Urinary bladder (tissue), 4 donors: ENCODE measurements at places on chromosomes 1 and 21. TPM values are rescaled to one million over a fixed set of nuclear protein-coding genes. Genes with fewer than 3 reads are reported as not detected.

Gene PTCH2
- total RNA-seq, result 4.4 TPM

Gene UBASH3A
- total RNA-seq, result 0.32 TPM

Gene TSPEAR
- total RNA-seq, result 0.21 TPM

DNA sequence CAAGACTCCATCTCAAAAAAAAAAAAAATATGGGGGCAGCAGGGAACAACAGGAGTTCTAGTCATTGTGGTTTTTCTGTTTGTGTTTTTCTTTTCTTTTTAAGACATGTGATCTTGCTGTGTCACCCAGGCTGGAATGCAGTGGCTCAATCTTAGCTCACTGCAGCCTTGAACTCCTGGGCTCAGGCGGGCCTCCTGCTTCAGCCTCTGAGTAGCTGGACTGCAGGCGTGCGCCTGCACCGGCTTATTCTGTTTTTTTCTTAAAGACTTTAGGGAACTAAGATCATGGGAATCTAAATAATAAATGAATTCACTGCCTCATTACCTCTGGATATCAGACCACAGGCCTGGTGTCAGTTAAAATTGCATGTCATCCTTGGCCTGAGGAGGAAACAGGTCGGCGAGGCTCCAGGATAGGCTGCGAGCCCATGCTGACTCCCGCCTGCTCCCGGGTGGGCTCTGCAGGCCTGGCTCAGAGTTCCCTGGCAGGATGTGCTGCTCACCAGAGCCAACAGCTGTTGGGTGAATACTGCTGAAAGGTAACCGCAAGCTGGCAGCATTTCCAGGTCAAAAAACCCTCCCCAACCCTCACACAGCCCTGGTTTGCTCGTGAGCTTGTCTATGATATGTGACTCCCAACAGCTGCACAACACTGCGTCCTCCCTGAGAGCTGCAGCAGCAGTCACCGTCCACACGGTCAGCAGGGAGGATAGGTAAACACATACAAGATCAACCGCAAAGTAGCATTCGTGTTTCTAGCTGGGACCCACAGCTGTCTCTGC, 58.1 kb downstream of the SCCPDH start:
- DNase-seq, result no peak

Gene GNPAT
- 57.0 TPM for total RNA-seq

Gene SELE
- 6.6 TPM for total RNA-seq

DNA sequence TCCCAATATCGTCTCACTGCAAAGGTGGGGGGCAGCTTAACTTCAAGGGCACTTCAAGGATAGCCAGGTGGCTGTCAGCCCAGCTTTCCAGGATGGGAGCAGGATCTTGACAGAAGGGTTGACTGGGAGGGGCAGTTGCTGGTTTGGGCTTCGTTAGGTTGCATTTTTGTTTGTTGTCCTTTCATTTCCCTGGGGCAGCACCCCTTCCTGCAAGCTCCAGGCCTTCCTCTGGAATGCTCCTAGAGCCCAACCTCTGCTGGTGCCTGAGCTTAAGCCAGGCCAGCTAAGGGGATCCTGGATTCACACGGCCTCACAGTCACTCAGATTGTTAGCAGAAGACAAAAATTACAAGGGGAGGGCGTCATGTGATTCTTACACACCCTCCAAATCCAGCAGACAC, 4.1 kb upstream of the OLIG2 start:
- no peak for DNase-seq

Gene GBP3
- total RNA-seq, result 55.4 TPM

DNA sequence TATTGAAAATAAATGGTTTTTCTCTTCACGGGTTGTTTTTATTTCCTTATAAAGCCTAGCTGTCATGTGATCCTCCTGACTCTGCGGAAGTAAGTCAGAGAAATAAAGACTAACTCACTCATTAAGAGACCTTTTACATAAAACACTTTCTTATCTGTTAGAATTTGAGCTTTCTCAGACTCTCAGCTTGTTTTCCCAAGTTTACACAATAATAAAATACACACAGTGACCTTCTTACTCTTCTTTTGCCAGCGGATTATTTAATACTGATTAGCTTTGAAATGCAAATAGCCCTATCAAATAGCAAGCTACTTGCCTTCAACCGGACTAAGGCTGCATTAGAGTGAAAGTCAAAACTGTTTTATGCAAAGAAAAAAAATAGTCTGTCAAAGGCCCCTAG, 45.5 kb upstream of the CXADR start:
- DNase-seq, result no peak

Gene GLIS1
- 0.42 TPM for total RNA-seq

- no peak for DNase-seq
Observed at GRCh38 chr1:190497565-190497964, 19.9 kb upstream of the BRINP3 start.

GRCh38 chr1:208652296-208653160, 408.3 kb upstream of the PLXNA2 start:
- DNase-seq, result peak; percentile 62

GRCh38 chr1:193311226-193311948, 125.0 kb upstream of the B3GALT2 start:
- DNase-seq, result no peak

DNA sequence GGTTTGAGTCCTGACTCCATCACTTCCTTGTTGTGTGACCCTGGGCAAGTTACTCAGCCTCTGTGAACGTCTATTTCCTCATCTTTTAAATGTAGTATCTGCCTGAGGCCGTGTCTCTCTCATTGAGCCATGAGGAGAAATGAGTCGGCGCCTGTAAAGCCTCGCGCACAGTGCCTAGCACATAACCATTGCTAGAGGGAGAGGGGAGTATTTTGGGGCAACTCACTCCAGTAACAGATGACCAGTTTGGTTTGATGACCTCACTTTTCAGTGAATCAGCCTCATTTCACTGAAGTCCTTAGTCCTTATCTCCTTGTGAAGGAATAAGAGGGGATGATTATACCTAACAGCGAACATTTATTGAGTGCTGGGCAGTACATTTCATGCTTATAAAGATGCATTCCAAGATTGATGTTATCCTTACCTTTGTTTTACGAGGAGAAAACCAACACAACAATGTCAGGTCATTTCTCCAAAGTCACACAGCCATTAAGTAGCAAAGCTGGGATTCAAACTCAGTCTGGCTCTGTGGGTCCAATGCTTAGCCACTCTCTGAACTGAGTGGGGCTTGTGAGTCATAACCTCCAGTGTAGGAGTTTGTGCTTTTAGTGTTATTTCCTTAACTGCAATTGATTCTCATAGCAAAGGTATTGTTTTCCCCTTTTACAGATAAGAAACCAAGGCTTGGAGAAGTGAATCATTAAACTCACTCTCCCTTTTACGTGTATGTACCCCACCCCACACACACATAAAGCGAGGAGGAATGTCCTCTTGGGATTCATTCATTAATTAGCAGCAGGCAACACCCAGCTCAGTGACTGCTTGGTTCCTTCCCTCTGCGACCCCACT, 25.9 kb downstream of the KCNC4 start:
- no peak for DNase-seq

Gene KRTAP10-9
- total RNA-seq, result not detected

DNA sequence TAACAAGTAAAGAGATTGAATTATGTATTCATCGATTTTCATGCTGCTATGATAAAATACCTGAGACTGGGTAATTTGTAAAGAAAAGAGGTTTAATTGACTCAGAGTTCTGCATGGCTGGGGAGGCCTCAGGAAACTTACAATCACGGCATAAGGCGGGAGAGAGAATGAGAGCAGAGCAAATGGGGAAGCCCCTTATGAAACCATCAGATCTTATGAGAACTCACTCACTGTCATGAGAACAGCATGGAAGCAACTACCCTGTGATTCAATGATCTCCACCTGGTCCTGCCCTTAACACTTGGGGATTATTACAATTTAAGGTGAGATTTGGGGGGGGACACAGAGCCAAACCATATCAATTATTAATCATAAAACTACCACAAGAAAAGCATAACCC, 3.3 kb upstream of the GBP3 start:
- no peak for DNase-seq

Gene PTGS2
- 14.0 TPM for total RNA-seq

Gene C1orf141
- not detected for total RNA-seq

DNA sequence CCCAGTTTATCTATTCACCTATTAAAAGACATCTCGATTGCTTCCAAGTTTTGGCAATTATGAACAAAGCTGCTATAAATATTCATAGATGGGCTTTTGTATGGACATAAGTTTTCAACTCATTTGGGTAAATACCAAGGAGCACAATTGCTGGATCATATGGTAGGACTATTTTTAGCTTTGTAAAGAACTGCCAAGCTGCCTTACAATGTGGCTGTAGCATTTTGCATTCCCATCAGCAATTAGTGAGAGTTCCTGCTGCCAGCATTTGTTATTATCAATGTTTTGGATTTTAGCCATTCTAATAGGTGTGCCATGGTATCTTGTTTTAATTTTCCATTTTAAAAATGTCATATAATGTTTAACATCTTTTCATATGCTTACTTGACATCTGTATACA, 475.6 kb upstream of the NCAM2 start:
- no peak for DNase-seq

DNA sequence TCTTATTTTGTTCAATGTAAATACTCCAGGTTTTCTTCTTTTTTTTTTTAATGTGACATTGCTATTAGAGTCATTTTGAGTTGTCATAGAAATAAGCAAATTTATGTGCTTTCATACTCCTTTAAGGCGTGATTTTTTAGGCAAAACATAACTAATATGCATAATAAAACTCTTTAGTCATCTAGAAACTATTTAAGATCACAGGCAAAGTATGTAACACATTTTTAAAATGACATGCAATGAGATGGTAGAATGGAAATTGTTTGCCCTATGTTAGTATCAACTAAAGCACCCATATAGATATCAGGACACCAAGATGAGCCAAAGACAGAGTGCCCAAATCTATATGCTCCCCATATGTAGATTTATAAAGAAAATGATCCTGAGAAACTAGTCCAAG, 41.5 kb upstream of the SGIP1 start:
- DNase-seq, result no peak

Gene CYP4A22
- not detected for total RNA-seq

Gene MAB21L3
- 3.2 TPM for total RNA-seq

- DNase-seq, result no peak
Observed at GRCh38 chr1:150182247-150182646, 32.5 kb downstream of the PLEKHO1 start.
